ENCODE measurements at places on chromosomes 16 and 17.

- no peak for DNase-seq
Observed at GRCh38 chr16:15575293-15576049, 67.5 kb downstream of the MARF1 start.

DNA sequence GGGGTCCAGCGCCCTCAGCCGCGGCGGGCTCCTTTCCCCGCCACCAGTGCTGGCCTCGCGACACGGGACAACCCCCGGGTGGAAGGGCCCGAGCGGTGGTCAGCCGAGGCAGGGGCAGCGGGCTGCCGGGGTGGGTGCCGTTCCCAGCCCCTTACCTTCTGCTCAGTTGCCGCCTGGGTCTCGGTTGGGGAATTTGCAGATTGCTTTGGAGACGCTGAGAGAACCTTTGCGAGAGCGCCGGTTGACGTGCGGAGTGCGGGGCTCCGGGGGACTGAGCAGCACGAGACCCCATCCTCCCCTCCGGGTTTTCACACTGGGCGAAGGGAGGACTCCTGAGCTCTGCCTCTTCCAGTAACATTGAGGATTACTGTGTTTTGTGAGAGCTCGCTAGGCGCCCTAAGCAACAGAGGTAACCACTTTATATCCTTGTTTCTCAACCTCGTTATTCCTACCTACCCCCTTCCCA lies 381 bp downstream of the CTNS start:
- DNase-seq, result no peak

- DNase-seq, result no peak
Observed at GRCh38 chr17:8658810-8659209, 28.3 kb upstream of the MYH10 start.

GRCh38 chr16:68075980-68076379 lies 9.2 kb upstream of the NFATC3 start:
- no peak for DNase-seq

DNA sequence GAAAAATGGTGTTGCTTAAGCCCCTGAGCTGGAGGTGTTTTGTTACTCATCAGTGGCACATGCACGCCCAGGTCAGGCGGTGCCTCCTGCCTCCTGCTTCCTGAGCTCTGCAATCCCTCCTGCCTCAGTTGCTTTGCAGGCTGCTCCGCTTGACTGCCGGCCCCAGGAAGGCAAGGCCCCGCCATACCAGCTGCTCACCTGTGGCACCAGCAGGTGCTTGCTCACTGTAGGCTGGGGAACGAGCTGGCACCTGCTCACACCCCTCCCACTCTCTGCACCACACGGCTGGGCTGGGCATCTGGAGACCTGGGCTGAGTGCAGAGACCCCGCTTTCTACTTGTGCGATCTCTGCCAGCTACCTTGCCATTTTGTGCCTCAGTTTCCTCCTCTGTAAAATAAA lies 200.2 kb downstream of the RBFOX3 start:
- DNase-seq, result no peak

GRCh38 chr16:53792161-53792951 lies 88.4 kb downstream of the FTO start:
- no peak for DNase-seq

DNA sequence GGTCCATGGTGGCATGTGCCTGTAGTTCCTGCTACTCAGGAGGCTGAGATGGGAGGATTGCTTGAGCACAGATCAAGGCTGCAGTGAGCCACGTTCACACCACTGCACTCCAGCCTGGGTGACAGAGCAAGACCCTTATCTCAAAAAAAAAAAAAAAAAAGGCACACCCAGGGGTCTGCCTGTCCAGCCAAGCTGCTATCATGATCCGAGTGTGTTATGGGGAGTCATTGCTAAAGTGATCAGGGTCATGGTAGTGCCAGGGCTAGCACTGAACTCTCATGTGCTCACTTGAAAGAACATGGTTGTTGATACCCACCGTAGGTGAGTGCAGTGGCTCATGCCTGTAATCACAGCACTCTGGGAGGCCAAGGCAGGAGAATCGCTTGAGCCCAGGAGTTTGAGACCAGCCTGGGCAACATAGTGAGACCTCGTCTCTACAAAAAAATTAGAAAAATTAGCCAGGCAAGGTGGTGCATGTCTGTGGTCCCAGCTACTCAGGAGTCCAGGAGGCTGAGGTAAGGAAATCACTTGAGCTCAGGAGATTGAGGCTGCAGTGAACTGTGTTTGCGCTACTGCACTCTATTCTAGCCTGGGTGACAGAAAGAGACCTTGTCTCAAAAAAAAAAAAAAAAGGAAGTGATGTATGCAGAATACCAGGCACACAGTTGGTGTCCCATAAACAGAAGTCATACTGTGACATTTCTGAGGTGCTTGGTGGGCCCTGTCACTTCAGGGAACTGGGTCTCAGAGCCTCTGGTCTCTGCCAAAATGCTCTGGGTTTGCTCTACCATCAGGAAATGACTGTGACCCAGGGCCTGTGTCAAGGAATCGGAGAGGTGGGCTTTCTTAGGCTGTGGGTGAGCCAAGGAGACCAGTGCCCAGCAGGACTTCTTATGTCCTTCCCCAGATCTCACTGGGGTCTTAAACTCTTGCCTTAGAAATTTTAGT lies 2.2 kb downstream of the PRM1 start:
- DNase-seq, result no peak

DNA sequence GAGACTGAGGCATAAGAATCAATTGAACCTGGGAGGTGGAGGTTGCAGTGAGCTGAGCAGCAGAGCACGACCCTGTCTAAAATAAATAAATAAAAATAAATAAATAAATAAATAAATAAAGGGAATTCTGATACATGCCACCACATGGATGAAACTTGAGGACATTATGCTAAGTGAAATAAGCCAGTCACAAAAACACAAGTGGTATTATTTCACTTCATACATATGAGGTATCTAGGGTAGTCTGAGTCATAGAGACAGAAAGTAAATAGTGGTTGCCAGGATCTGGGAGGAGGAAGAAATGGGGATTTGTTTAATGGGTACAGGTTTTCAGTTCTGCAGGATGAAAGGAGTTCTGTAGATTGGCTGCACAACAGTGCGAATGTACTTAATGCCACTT lies 16.3 kb downstream of the PIPOX start:
- no peak for DNase-seq

DNA sequence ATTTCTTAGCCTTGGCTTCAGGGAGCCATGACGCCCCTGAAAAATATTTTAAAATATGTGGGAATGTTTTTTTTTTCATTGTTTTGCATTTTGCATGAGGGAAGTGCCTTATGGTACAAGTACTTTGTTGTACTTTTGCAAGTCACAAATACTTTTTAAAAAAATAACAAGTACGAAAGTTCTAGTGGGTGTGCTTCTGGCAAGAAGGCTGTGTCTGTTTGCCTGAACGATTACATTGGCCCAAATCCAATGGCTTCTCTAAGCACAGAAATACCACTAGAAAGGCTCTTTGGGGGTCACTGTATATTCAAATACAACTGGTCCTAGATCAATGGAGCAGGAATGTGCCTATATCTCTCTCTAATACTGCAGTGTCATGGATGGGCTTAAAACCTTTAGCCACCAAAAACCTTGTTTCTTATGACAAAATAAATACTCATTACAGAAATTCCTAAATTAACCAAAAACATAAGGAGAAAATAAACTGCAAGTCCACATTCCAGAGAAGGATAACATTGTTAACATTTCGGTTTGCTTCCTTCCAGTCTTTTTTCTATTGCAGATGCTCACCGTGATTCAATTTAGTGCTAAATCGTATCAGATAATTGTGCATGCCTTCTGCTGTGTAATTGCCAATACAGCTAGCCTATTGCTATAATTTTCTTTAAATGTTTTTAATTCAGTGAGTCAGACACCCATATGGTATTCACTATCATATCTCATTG lies 97.4 kb downstream of the VAT1L start:
- DNase-seq, result no peak

GRCh38 chr16:67278773-67279295 lies 498 bp upstream of the PLEKHG4 start:
- peak; percentile 24 for DNase-seq

DNA sequence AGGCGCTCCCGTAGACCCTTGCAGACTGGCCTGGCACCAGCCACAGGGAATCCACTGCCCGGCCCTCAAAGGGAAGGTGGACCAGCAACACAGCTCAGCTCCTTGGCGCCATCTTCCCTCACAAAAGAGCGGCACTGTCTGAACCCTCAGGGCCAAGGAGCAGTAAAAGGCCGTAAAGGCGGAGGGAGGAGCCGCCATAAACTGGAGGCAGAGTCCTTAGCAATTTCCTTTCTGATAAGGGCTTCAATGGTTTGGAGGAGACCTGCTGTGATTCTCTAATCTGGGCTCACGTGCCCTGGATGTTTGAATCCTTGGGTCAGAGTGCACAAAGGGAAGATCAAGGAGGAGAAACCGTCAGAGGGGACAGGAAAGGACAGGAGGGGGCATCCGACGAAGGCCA lies 15.5 kb upstream of the AXIN2 start:
- DNase-seq, result no peak

DNA sequence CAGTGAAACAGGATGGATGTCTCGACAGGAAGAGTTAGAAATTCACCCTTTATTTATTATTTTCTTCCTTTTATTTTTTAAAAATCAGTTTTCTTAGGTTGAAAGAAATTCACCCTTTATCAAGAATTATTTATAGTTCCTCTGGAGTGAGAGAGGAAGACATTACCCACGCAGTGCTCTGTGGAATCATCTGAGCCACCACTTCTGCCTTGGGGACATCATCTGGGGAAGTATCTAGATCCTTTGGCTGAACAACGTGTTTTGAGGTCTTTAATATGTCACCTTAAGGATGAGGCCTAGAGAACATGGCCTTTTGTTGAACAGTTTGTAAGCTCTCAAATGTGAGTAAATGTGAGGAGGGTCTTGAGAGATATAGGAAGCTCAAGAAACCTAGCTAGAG lies 183.3 kb downstream of the UTP18 start:
- no peak for DNase-seq

- DNase-seq, result no peak
Observed at GRCh38 chr16:27328937-27329336, 15.2 kb downstream of the IL4R start.

GRCh38 chr16:78211020-78211599 lies 111.7 kb downstream of the WWOX start:
- DNase-seq, result no peak

- no peak for DNase-seq
Observed at GRCh38 chr17:21548236-21548635, 144.1 kb upstream of the KCNJ18 start.

GRCh38 chr16:89167425-89167941 lies 4.1 kb upstream of the CDH15 start:
- DNase-seq, result peak; percentile 69

- no peak for DNase-seq
Observed at GRCh38 chr17:45103269-45103795, 29.0 kb downstream of the PLCD3 start.

DNA sequence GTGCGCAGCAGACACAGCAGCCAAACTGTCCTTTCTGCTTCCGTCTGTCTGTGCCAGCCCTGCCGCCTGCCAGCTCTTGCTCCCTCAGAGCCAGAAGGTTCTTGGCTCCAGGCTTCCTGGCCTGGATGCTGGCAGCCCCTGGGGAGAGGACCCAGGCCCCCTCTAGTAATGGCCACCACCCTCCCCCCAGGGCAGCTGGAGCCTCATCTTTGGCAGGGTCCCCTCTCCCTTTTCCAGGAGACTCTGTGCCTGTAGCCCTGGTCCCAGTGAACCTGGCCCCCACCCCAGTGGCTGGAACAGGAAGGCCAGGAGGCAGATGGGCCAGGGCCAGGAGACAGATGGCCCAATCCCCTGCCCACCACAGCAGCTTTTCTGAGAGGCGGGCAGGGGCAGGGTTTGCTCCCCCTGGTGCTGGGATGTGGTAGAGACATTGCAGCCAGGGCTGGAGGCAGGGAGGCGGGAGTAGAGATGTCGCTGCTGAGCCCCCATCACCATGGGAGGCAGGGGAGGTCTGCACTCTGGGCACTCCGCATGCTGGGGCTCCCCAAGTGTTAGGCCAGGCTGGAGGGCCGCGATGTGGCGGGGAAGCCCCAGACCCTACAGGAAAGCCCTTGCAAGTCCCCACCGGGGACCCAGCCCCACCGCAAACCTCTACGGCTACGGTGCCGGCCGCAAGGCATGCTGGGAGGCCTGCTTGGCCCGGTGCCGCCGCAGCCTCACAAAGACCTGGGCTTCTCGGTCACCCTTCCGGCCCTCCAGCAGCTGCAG lies 16.7 kb downstream of the UNC13D start:
- no peak for DNase-seq

GRCh38 chr16:55437625-55438024 lies 41.4 kb upstream of the MMP2 start:
- DNase-seq, result no peak

GRCh38 chr16:89123831-89124100 lies 30.1 kb downstream of the ACSF3 start:
- no peak for DNase-seq

GRCh38 chr17:45031231-45032173 lies 19.9 kb downstream of the DCAKD start:
- no peak for DNase-seq

- no peak for DNase-seq
Observed at GRCh38 chr17:62895320-62896301, 70.4 kb upstream of the TANC2 start.

- no peak for DNase-seq
Observed at GRCh38 chr17:76529224-76530094, 8.1 kb downstream of the CYGB start.

DNA sequence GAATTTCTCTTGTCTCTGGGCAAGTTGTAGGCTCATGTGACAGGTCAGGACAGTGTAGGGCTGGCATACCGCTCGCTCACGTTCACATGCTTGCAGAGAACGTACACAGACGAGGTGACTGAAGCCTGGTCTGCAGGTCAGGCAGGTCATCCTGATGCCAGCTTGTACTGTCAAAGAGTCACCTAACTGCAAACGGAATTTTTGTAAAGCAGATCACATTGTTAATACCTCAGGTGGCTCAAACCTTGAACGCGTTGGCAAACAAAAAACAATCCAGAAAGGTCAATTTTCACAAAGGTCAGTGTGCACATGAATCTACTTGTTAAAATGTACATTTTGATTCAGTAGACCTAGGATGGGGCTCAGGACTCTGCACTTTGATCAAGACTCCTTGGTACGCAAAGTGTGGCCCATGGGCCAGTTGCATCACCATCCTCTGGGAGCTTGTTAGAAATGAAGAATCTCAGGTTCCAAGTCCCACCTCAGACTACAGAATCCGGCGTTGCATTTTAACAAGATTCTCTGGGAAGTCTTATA lies 28.6 kb downstream of the ANKRD40 start:
- no peak for DNase-seq

DNA sequence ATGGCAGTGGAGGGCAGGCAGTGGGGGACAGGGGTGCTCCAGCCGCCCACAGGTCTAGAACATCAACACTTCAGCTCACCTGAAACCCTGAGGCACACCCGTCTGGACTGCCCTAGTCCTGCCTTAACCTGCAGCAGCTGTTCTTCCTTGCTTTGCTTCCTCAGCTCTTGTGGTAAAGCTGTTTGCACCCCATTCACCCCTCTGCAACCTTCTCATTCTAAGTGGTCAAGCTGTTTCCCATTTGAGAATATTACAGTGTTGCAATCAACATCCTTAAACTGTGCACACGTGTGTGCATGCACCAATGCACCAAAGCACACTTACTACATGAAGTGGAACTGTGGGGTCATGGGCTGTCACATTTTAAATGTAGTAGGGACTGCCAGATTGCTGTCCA lies 32.4 kb downstream of the SCNN1B start:
- DNase-seq, result no peak

- no peak for DNase-seq
Observed at GRCh38 chr17:36911001-36911400, 26.3 kb upstream of the LHX1 start.

GRCh38 chr16:80120899-80121521 lies 419.8 kb upstream of the DYNLRB2 start:
- no peak for DNase-seq

- no peak for DNase-seq
Observed at GRCh38 chr17:66018786-66019185, 173.1 kb downstream of the CEP112 start.

- DNase-seq, result no peak
Observed at GRCh38 chr17:50721194-50722010, 2.0 kb downstream of the LUC7L3 start.

- no peak for DNase-seq
Observed at GRCh38 chr16:49012961-49013726, 268.5 kb downstream of the CBLN1 start.

Measured in stimulated activated CD4-positive, alpha-beta T cell treated with anti-CD3 and anti-CD28 coated beads, Interleukin-12 subunit alpha, Interleukin-12 subunit beta, amount 100 ng/mL, for 24 hours (primary cell).